HCEC 1CT (cell line): ENCODE measurements at places on chromosomes 7 and 10.

DNA sequence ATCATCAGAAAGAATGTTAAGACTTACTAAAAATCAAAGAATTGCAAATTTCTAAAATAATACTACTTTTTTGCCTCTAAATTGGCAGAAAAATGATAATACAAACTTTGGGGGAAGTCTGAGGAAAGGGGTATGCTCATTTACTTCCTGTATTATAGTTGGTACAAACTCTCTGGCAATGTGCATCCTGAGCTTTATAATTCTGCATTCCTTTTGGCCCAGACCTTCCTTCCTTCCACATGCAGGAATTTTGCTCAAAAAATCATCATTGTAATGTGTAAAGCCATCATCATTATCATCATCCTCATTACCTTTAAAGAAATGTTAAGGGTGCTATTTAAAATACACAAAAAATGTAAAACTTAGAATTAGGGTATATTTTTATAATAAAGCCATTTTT, 148.5 kb downstream of the ZNF438 start:
- DNase-seq, result no peak

DNA sequence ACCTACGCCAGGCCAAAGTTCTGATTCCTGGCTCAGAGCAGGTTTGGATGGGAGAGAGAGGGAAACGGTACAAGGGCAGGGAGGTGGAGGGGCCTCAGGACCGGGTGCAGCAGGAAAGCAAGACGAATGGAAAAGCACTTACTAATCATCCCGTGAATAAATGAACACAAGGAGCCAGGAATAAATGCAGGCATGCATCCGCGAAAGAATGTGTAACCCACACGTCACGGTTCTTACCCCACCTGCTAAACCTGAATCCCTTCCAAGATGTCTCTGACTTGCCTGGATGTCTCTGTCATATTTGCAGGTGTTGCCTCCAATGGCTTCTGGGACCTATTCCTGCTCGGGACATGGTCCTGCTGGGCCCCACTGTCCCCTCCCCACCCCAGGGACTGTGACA, 335.2 kb upstream of the RNF32 start:
- DNase-seq, result no peak

GRCh38 chr10:124179308-124180043, 86.1 kb upstream of the CHST15 start:
- DNase-seq, result no peak

DNA sequence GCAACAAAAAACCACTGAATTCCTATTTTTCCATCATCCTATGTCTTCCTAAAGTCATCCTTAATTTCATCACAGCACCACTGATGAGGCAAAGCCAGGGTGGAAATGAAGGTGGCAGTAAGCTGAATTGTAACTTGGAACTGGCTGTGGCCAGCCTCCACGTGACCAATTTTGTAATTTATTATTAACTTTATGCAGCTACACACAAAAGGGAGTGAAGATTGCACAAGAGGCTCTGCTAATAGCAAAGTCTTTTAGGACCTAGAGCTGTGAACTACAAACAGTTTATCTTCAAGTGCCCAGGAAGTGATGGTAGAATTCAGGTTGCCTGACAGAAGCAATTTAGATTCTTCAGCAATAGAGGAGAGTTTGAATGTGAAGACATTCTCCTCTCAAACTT, 176.4 kb downstream of the CCDC71L start:
- DNase-seq, result peak; percentile 66

DNA sequence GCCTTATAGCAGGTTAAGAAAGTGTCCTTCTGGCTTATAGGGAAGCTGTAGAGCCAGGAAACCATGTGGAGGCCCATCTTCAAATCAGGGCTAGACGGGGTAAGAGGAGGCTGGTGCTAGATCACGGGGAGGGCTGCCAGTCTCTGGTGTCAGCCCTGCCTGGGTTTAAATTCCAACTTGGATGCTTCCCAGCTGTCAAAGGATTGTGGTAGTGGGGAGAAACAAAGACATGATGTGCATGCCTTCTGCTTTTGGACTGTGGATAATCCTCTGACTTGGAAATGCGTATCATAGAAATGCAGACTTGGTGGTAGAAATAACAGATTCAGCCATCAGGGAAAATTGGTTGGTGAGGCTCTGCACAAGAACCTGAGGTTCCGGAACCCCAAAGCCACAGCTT, 325.6 kb downstream of the PHTF2 start:
- DNase-seq, result no peak

DNA sequence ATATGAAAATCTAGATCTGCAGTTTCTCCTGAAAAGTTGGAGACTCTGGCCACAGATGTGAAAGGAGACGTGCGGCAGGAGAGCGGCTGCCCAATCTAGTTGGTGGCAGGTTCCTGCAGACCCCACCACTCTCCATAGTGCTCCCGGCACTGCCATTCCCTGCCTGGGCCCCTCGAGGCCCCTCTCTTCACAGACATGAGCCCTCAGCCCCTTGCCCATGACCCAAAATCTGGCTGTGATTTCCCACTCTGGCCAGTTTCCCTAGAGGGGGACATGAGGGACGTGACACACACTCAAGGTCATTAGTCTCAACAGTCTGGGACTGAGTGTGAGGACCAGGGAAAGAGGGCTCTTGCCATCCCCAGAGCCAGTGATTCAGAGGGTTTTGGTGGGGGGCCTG, 138.7 kb downstream of the PTPN20 start:
- no peak for DNase-seq

- DNase-seq, result no peak
Measured at GRCh38 chr10:14191407-14191806, 139.3 kb downstream of the FRMD4A start.
